Stimulated activated CD8-positive, alpha-beta memory T cell treated with anti-CD3 and anti-CD28 coated beads, Interleukin-4, amount 100 ng/mL, for 1 hour (primary cell): ENCODE measurements at places on chromosomes 16 and 17.

GRCh38 chr17:78883533-78884131 is 19.4 kb downstream of the CEP295NL start:
- DNase-seq: no peak

- no peak for DNase-seq
Observed at GRCh38 chr16:28321700-28322411, 29.5 kb downstream of the SBK1 start.

DNA sequence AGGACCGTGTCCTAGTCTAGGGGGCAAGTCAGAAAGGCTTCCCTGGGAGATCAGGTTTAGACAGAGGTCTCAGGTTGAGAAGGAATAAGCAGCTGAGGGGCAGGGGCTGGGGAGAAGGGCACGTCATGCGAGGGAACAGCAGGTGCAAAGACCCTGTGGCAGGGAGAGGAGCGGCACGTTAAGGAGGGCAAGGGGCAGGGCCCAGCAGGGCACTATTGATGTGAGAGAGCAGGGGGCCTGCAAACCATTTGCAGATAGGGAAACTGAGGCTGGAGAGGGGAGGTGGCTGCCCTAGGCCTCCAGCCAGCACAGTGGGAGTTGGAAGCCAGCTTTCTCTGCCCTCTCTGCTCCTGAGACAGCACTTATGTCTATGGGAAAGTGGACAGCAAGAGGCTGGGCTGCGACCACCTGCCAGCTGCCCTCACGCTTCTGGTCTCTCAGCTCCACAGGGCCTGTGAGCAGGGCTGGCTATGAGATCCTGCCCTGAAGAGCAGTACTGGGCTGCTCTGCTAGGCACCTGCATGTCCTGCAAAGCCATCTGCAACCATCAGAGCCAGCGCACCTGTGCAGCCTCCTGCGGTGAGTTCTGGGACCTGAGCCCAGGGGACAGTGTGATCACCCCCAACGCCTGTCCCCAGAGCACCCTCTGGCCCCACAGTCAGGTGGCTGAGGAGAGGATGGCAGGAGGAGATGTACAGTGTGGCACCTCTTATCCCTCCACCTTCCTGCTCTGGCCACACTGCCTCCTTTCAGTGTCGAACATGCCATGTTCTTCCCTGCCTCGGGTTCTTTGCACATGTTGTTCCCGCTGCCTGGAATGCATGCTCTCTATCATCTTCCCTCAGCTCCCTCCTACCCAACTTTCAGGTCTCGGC is 61.5 kb downstream of the USP22 start:
- no peak for DNase-seq

GRCh38 chr16:49857423-49858181 is 1.7 kb upstream of the ZNF423 start:
- no peak for DNase-seq

DNA sequence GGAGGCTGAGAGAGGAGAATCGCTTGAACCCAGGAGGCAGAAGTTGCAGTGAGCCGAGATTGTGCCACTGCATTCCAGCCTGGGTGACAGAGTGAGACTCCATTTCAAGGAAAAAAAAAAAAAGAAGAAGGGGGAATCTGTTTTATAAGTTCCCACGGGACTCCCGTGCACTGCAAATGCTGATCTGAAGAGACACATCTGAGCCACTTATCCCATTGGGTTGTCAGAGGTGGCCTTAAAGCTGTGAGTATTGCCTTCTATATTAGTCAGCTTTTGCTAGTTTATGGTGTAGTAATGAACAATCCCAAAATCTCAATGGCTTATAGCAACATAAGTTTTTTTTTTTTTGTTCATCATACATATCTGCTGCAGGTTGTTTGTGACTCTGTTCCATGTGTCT is 82.8 kb downstream of the MRM1 start:
- DNase-seq: no peak

GRCh38 chr16:28073836-28074235 is 10.3 kb upstream of the GSG1L start:
- no peak for DNase-seq
